ENCODE measurements at places on chromosomes 6 and 20. TPM values are rescaled to one million over a fixed set of nuclear protein-coding genes. Genes with fewer than 3 reads are reported as not detected.
A peak's percentile ranks its signal among the peaks of the same experiment; 100 is the strongest.

GRCh38 chr6:116144605-116145004 is 18.7 kb upstream of the COL10A1 start:
- no peaks in the 10 kb centered on the region for H3K27me3 ChIP-seq
- H3K36me3 ChIP-seq, result no peaks in the 10 kb centered on the region
- no peak overlapping the region for H3K4me3 ChIP-seq
- no peak for DNase-seq
- H3K4me1 ChIP-seq, result no peaks in the 10 kb centered on the region
- no peak overlapping the region for H3K27ac ChIP-seq

- H3K27me3 ChIP-seq, result no peaks in the 10 kb centered on the region
- no peak overlapping the region for H3K27ac ChIP-seq
- no peak for DNase-seq
Measured at GRCh38 chr6:131640576-131640975, 3.5 kb downstream of the ENPP3 start.

GRCh38 chr20:2840967-2841531 is 504 bp downstream of the VPS16 start:
- DNase-seq, result peak; percentile 51
- no peaks in the 10 kb centered on the region for H3K36me3 ChIP-seq
- H3K27me3 ChIP-seq, result no peaks in the 10 kb centered on the region
- H3K27ac ChIP-seq, result peak overlapping the region; percentile 92

- no peaks in the 10 kb centered on the region for H3K27me3 ChIP-seq
- H3K4me1 ChIP-seq, result no peaks in the 10 kb centered on the region
- H3K27ac ChIP-seq, result no peak overlapping the region
- H3K4me3 ChIP-seq, result no peak overlapping the region
- no peaks in the 10 kb centered on the region for H3K36me3 ChIP-seq
Measured at GRCh38 chr20:54499111-54499510, 23.7 kb downstream of the DOK5 start.

Gene STAU1
- 94.2 TPM for total RNA-seq

DNA sequence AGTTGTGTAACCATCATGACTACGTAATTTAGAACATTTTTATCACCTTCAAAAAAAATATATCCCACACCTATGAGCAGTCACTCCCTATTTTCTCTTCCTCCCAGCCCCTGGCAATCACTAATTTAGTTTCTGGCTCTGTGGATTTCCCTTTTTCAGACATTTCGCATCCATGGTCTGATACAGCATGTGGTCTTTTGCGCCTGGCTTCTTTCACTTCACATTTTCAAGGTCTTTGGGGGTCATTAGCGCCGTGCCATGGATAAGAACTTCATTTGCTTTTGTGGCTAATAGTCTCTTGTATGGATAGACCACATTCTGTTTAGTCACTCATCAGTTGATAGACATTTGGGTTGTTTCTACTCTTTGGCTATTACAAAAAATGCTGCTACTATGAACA is 44.9 kb upstream of the DUSP22 start:
- H3K4me1 ChIP-seq, result no peaks in the 10 kb centered on the region
- H3K27me3 ChIP-seq, result no peaks in the 10 kb centered on the region
- DNase-seq, result no peak
- no peak overlapping the region for H3K27ac ChIP-seq
- no peaks in the 10 kb centered on the region for H3K36me3 ChIP-seq
- H3K4me3 ChIP-seq, result no peak overlapping the region

DNA sequence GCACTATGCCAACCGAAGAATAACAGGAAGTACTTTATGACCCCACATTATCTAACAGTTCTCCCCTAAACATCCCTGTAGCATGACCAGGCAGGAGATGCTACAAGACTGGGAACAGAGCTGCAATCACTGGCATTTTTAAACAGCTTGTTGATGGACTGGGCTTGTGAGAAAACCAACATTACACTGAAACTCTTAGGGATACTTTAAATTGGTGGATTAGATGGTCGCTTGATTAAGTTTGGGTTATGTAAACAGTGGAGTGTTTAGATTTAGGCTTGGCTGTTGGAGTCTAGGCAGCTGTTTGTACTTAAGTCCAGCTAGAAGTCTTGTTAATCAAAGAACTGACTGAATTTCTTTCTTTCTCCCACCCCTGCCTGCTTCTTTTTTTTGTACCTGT is 234.1 kb upstream of the BMP2 start:
- H3K4me1 ChIP-seq, result no peaks in the 10 kb centered on the region
- H3K36me3 ChIP-seq, result no peaks in the 10 kb centered on the region
- H3K4me3 ChIP-seq, result no peak overlapping the region

- no peak overlapping the region for H3K4me3 ChIP-seq
- no peaks in the 10 kb centered on the region for H3K4me1 ChIP-seq
- no peaks in the 10 kb centered on the region for H3K36me3 ChIP-seq
Measured at GRCh38 chr20:21632735-21633053, 72.8 kb upstream of the PAX1 start.

DNA sequence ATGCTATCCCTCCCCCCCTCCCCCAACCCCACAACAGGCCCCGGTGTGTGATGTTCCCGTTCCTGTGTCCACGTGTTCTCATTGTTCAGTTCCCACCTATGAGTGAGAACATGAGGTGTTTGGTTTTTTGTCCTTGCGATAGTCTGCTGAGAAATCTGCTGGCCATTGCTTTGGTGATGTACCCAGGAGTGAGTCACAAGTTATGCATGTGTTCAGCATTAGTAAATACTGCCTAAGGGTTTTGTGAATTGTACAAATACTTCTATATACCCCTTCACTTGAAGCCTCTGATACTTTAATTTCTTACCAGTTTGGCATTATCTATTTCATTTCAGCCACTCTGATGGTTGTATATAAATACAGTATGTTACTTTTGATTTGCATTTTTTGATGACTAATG is 711.3 kb upstream of the GJE1 start:
- no peak overlapping the region for H3K27ac ChIP-seq
- no peak for DNase-seq
- no peaks in the 10 kb centered on the region for H3K27me3 ChIP-seq

- no peaks in the 10 kb centered on the region for H3K27me3 ChIP-seq
- peak overlapping the region; percentile 61 for H3K27ac ChIP-seq
- DNase-seq, result no peak
- H3K4me3 ChIP-seq, result peak overlapping the region; percentile 3
Measured at GRCh38 chr20:63687419-63688178, 8.9 kb upstream of the TNFRSF6B start.

DNA sequence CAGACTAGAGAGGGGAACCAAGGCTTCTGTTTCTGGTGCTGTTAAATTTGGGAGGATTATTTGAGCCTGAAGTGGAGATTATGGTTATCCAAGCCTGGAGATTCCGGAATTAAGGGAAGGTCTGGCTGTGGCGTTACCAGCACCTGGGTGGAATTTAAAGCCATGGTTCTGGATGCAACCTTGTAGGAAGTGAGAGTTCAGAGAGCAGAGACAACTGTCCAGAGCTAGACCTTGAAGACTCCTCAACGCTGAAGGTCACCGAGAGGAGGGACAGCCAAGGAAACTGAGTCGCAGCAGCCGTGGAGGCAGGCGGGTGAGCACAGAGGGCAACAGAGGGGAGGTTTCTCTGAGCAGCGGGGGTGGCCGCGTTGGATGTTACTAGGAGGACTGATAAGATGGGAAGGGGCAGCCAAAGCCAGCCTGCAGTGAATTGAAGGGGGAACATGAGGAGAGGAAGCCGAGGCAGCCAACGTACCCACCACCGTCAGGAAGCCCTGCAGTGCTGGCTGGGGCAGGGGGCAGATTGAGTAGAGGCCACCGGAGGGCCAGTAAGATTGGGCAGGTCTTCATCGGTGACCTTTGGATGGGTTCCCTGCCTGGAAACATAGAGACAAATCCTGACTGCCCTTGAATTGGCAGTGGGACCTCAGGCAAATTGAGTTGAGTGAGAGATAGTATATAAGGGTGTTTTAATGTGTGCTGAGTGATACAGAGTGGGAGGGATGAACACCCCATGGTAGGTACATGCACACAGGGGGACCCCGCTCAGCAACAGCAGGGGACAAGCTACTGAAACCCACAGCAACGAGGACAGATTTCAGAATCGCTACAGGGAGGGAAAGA is 90.3 kb downstream of the SNX5 start:
- peaks cover 20% of the 10 kb centered on the region for H3K4me1 ChIP-seq
- DNase-seq, result no peak
- no peaks in the 10 kb centered on the region for H3K36me3 ChIP-seq
- no peak overlapping the region for H3K27ac ChIP-seq

DNA sequence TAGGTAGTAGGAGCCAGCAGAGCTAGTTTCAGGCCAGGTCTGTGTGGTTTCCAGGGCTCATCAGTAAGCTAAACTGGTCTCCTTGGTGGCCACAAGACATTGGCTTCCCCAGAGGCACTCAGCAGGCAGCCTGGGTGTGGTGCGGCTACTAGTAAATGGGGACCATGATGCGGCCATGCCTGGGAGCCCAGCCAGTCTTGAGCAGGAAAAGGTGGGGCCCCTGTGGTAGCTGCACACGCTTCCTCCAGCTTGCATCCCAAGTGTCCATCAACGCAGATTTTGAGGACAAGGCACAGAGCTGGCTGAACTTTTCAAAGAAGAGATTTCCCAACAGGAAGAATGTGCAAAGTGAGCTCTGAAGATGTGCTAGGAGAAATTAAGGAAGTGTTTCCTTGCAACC is 107.4 kb upstream of the NAA20 start:
- no peak overlapping the region for H3K27ac ChIP-seq
- DNase-seq, result no peak
- no peaks in the 10 kb centered on the region for H3K36me3 ChIP-seq
- no peak overlapping the region for H3K4me3 ChIP-seq
- H3K4me1 ChIP-seq, result no peaks in the 10 kb centered on the region
- H3K27me3 ChIP-seq, result no peaks in the 10 kb centered on the region

GRCh38 chr6:31760790-31761189 is 1.7 kb upstream of the SAPCD1 start:
- no peaks in the 10 kb centered on the region for H3K36me3 ChIP-seq
- no peak overlapping the region for H3K4me3 ChIP-seq
- H3K27ac ChIP-seq, result no peak overlapping the region
- H3K27me3 ChIP-seq, result no peaks in the 10 kb centered on the region
- no peak for DNase-seq
- no peaks in the 10 kb centered on the region for H3K4me1 ChIP-seq

DNA sequence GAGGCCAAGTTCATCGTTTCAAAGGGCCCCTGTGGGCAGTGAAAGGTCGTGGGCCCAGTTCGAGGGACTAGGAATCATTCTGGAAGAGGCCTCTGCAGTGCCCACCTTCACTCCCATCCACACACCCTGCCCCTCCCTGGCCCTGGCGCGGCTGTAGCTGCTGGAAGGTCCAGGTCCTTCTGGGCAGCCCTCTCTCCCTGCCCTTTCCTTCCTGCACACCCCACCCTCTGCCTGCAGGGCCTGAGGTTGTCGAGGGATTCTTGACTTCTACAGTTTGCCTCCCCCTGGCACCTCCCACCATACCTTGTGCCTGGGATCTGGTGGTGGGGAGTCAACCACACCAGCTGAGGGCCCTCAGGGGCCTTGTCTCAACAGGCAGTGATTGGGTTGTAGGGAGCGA is 4.5 kb upstream of the MYT1 start:
- no peak for DNase-seq
- H3K4me3 ChIP-seq, result no peak overlapping the region
- no peak overlapping the region for H3K27ac ChIP-seq
- H3K27me3 ChIP-seq, result no peaks in the 10 kb centered on the region
- no peaks in the 10 kb centered on the region for H3K4me1 ChIP-seq

GRCh38 chr6:39053016-39053624 is 4.5 kb downstream of the GLP1R start:
- DNase-seq, result no peak
- no peak overlapping the region for H3K27ac ChIP-seq
- no peaks in the 10 kb centered on the region for H3K36me3 ChIP-seq
- no peaks in the 10 kb centered on the region for H3K27me3 ChIP-seq

Gene TREM1
- total RNA-seq, result 11.7 TPM

Gene BMP7
- total RNA-seq, result 1.5 TPM

DNA sequence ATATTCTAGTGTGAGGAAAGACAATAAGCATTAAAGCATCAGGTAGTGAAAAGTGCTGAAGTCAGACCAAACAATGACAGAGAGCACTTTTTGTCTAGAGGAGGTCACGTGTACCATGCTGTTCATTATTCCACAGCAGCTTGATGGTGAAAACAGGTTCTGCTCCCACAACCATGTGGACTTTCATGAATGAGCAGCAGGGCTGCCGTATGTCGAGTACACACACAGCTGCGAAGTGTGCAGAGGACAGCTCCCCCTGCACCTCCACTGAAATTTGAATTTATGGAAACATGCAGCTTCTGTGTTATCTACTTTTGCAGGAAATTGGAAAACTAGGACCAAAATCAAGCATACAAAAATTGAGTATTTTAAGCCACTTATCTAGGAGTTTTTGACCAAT is 85.3 kb downstream of the MAP7 start:
- DNase-seq, result no peak
- H3K36me3 ChIP-seq, result no peaks in the 10 kb centered on the region
- H3K4me3 ChIP-seq, result no peak overlapping the region
- H3K4me1 ChIP-seq, result no peaks in the 10 kb centered on the region
- H3K27ac ChIP-seq, result no peak overlapping the region

DNA sequence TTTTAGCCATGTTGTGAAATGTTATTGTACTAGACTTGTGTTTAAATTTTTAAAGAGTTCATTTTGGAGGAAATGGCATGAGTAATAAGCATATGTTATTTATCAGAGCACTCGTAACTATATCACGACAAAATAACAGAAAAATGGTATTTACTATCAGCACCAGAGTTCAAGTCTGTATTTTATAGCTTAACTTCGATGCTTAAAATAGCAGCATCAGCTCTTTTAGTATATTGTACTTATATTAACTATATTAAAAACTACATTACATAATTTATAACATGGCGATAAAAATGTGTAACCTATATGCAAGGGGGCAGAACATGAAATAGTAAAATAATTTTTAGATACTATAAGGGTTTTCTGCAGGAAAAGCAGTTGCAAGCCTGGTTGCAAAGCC is 52.9 kb downstream of the ABRACL start:
- no peak overlapping the region for H3K4me3 ChIP-seq
- H3K4me1 ChIP-seq, result no peaks in the 10 kb centered on the region
- no peaks in the 10 kb centered on the region for H3K27me3 ChIP-seq
- no peaks in the 10 kb centered on the region for H3K36me3 ChIP-seq
- no peak for DNase-seq
- peak overlapping the region; percentile 49 for H3K27ac ChIP-seq

Gene SEL1L2
- total RNA-seq, result not detected
